ENCODE measurements at places on chromosomes 13 and 19.

DNA sequence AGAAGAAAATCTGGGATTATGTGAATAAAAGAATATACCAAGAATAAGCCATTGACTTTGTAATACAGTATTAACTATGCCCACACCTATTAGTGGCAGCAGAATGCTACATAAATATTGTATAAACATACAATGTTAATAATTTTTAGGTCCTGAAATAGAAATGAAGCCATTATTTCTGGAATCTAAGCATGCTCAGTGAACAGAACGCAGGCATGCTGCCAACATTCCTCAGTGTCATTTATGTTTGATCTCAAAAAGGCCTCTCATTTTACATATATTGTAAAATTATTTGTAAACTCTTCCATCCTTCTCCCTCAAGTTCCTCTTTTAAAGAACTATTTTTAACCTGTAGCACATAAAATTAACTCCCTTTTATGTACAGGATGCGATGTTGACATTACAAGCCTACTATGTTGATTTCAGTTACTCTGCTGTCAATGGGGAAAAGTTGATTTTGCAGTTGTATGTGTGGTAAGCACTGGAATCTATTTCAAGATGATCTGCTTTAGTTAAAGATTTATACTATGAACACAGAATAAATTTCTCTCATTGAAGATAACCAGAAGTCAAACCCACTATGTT, 118.8 kb downstream of the VWA8 start:
- DNase-seq: no peak

- no peak for DNase-seq
Observed at GRCh38 chr19:15251749-15252397, 19.6 kb upstream of the EPHX3 start.

GRCh38 chr19:3604987-3605343, 1.7 kb downstream of the TBXA2R start:
- no peak for DNase-seq

DNA sequence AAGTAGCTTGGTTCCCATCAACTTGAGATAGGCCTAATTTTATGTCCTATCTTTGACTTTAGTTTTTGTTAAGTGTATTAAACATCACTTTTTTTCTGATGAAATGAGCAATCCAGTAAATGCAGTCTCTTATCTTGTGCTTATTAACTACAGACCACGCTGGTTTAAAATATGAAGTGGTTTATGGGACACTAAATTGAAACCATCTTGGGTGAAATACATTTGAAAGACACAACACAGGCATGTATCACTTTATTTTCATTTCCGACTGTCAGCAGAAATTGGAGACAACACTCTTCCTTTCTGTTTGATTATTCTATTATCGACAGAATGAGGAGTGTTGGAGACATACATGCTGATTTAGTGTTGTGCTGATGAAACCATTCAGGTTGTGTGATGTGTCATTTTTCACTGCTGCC, 447.7 kb downstream of the GPC6 start:
- no peak for DNase-seq

DNA sequence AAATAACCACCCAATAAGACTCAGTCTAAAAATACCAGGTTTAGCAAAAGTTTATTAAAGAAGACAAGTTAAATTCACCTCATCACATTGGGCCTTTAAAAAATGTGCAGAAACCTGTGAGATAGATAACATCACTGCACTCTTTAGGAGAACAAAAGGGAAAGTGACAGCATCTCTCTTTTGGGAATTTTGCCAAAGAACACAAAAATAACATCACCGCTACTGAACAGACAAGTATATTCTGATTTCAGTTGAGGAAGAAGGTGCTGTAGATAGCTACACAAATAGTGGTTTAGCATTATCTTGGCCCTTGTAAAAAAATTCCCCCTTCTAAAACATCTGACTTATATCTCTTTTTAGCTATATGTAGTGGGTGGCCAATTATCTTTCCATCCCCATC, 244.7 kb downstream of the VWA8 start:
- DNase-seq: no peak

DNA sequence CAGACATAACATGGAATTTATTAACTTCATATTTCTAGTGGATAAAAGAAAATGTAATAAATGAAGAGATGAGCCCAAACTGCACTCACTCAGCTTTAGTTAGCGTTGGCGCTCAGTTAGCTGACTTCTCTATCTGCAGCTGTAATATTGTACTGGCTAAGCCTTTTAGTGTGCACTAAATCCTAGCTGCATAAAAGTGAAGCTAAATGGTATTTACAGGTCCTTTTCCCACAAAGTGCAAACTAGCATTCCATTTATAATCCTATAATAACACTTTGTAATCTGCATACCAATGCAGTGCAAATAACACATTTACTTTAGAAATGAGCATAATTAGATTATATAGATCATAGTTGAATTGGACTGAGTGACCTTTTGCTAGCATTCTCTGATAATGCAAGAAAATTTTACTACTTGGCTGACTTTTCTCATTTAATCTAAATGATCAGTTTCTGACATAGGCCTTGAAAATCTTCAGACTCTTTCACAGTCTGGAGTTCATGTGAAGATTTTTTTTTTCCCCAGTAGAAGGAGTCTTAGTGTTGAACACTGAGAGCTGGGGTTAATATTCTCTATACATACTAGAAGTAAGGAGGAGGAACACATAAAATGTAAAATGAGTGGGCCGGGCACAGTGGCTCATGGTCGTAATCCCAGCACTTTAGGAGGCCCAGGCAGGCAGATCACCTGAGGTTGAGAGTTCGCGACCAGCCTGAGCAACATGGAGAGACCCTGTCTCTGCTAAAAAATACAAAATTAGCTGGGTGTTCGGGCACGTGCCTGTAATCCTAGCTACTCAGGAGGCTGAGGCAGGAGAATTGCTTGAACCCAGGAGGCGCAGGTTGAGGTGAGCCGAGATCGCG, 1426.4 kb downstream of the PCDH9 start:
- DNase-seq: no peak

- no peak for DNase-seq
Observed at GRCh38 chr19:40774916-40775631, at the start of gene MIA. Gene MIA (plus strand): TSS chr19:40775521. CDS start chr19:40775543, 22 bp downstream.

- no peak for DNase-seq
Observed at GRCh38 chr13:76016799-76017400, 380.8 kb downstream of the LMO7 start.

GRCh38 chr19:2532252-2533071, 56.5 kb downstream of the GADD45B start:
- no peak for DNase-seq

GRCh38 chr19:38842439-38843174, 7.2 kb downstream of the HNRNPL start:
- no peak for DNase-seq

DNA sequence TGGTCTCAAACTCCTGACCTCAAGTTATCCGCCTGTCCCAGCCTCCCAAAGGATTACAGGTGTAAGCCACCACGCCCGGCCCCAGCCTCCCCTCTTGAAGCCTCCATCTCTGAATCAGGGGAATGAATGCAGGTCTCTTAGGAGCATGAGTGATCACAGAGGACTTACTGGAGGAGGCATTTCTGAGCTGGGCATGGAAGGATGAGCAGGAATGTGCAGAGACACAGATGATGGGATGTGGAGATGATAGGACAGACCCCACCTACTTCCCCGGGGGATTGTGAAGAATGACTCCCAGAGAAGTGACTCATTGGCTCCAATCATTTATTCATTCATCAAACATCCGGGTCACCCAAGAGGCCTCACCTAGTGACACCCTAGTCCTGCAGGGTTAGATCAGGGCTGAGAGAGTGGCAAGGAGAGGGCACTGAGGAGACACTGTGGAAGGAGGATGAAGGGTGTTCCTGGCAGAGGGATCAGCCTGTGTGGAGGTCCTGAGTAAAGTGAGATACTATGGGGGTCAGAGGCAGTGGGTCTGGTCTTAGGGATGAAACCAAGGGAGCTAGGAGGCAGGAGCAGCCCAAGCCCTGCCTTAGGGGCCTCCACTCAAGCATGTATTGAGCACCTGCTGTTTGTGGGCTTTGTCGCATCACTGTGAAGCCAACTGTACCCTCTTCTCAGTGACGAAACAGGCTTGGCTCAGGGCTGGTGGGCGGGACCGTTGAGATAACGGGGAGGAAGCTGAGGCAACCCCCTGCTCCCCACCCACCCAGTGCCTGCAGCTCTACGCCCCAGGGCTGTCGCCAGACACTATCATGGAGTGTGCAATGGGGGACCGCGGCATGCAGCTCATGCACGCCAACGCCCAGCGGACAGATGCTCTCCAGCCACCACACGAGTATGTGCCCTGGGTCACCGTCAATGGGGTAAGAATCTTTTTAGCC, 3.0 kb downstream of the IFI30 start:
- DNase-seq: no peak

DNA sequence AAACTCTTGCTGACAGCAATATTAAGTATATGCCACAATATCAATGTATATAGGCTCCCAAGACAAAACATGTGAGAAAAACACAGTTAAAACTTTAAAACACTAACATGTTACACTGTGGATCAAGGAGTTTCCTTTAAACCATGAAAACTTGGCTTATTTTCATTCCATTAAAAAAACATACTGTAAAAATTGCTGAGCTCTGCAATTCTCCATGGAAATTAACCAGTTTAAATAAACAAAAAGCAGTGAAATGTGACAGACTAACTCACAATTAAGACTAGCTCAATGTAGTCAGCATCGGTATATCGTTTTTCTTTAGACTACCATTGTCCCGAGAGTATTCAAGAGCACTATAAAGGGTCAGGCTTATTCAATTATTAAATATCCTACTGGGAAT, 930.5 kb upstream of the SLITRK1 start:
- DNase-seq: no peak

- no peak for DNase-seq
Observed at GRCh38 chr13:95457294-95457693, 95.2 kb upstream of the CLDN10 start.

DNA sequence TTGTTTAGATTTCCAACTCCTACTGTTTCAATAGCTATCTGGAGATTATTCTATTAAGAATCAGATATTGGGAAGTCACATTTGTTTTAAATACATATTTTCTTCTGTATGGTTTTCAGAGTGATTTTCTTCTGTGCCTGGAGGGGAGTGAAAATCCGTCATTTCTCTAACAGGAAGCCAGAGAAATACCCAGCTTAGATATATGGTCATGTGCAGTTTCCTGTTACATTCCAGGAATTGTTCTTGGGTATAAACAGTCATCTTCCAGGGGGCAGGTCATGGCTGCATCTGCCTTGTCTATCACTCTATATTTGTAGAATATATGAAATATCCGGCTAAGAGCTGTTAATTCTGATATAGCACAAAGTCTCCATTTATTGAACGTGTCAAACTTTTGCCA, 77.5 kb upstream of the MIR17HG start:
- no peak for DNase-seq

DNA sequence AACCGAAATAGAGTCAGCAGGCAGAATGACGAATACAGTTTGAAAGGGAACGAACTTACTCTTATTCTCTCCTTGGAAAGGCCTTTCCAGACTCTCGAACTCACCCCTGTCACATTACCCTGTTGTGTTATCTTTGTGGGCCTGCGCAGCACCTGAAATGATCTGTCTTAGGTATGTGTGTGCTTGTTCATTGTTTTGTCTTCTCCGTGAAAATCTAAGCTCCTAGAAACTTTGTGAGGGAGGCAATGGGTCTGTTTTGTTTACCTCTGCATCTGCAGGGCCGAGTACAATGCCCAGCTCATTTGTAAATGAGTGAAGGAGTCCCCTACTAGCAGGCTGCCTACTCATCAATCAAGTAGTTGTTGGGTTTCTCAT, 19.6 kb downstream of the HMGB1 start:
- DNase-seq: no peak

DNA sequence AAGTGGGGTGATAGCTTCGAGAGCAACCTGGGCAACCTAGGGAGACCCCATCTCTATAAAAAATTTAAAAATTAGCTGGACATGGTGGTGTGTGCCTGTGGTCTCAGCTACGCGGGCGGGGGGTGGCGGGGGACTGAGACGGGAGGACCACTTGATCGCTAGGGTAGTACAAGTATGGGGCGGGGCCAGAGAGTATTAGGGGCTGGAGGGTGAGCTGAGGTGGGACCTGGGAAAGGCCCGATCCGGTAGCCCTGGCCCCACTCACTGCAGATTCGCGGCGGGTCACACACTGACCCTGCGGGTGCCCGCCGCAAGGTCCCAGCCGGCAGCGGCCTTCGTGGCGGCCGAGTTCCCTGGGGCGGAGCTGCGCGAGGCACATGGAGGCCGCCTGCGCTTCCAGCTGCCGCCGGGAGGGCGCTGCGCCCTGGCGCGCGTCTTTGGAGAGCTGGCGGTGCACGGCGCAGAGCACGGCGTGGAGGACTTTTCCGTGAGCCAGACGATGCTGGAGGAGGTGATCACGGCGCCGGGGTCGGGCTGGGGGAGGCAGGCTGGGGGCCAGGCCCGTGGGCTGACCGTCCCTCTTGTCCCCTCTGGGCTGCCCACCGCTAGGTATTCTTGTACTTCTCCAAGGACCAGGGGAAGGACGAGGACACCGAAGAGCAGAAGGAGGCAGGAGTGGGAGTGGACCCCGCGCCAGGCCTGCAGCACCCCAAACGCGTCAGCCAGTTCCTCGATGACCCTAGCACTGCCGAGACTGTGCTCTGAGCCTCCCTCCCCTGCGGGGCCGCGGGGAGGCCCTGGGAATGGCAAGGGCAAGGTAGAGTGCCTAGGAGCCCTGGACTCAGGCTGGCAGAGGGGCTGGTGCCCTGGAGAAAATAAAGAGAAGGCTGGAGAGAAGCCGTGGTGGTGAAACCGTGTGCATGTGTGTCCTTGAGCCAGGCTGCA, 2.0 kb upstream of the ARHGAP45 start:
- DNase-seq: peak; percentile 42

- no peak for DNase-seq
Observed at GRCh38 chr13:102817907-102818306, 19.0 kb downstream of the BIVM start.

DNA sequence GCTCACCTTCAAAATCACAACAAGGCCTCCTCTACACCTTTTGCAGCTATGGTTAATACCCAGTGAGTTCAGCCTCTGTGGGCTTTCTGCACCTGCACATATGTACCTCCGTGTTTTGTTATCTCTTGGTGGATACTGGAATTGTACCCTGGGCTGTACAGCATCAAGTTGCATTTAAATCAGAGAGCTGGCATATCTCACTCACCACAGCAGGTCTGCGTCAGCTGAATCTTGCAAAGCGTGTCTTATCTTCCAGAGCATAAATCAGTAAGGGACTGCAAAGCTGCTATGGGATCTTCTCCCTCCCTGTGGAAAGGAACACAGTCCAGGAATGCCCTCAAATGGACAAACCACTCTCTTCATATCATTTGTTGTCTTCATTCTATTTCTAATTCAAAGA, 1048.7 kb downstream of the UQCRFS1 start:
- DNase-seq: no peak

DNA sequence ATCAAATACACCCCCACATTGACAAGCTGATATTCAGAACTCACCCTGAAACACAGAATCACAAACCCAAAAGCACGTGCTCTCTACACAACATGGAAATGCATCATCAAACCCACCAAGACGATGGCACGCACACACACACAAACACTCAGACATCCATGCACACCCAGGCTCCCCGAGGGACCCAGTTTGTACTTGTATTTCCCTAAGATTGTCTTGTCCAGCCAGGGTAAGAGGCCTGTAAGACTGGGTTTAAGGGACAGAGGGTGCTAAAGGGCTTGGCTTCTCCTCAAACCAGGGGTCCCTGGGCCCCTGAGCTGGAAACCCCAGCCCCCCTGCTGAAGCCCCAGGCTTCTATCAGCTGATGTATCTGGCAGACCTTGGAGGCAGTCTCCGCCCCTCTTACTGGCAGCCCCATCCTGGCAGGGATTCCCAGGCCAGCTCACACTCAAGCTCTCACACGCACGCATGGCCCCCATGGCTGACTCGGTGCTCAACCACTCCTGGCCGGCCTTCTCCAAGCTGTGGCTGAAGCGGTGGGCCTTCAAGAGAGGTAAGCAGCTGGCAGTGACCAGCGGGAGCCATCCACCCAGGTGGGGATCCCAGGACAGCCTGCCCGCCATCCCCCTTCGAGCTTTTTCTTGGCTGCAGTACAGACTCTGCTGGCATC, 6.5 kb downstream of the ARHGEF18 start:
- no peak for DNase-seq

All from NCI-H1105 (cell line).